ENCODE measurements at places on chromosomes 1 and 21.

DNA sequence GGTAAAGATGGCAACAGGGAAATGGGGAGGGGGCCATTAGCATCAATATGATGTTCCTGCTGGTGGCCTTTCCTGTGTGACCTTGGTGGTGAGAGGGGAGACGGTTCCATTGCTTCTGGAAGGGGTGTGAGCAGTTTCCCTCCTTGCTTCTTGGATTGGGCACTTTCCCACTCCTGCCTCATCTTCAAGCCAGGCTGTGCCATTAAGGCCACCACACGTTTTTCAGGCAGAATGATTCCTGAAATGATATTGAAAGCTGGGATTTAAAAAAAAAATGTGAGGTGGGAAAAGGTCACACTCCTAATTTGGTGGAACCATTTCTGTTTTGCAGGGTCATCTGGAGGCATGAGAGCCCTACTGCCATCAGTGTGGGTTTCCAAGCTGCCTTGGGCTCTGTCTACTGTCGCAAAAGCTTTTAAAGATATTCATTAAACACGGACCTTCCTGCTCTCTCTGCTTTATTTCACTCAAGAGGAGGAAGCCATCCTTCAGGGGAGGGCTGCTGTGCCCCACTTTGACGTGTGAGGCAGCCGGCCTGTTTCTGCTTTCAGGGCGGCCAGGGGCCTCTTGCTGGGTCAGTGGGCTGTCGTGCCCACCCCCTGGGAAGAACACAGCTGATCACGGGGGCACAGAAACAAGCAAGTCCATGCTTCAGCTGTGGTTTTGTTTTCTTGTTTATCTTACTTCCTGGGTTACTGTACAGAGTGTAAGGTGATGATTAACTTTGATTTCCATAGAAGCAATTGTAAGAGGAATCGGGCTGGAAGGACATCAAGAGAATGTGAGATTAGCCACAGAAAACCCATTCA, 8.0 kb downstream of the RIIAD1 start:
- DNase-seq: no peak

DNA sequence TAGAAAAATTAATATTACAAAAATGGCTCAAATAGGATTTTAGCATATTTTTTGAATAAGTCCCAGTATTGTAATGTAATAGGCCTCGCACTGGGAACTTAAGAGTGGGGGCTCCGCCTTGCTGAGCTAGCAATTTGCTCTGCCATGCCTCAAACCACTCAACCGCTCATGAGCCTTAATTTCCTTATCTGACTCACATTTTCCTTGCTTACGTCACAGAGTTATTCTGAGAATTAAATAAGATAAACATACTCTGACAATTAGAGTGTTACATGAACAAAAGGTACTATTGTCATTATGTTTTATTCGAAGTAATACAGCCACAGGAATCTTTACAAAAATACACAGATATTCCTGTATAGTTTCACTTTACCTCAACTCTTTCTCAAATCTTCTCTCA, 108.1 kb downstream of the SLC44A5 start:
- DNase-seq: peak; percentile 68

DNA sequence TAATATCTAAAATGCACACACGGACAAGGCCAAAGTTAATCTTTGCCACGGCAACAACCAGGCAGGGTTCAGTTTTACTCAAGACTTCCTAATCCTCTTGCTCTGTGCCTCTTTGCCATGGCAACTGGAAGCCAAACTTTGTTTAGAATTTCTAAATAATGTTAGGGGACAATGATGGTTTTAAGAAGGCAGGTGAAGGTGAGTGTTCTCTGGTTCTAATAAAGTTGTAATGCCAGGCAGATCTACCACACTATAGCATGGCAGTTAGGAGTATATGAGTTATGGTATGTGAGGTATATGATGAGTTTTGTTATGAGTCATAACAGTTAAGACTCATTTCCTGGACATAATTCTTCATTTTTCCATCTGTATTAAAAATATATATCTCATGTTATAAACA, 2.7 kb downstream of the PTPRC start:
- DNase-seq: no peak

GRCh38 chr1:241808265-241808664, 39.7 kb upstream of the EXO1 start:
- DNase-seq: no peak

DNA sequence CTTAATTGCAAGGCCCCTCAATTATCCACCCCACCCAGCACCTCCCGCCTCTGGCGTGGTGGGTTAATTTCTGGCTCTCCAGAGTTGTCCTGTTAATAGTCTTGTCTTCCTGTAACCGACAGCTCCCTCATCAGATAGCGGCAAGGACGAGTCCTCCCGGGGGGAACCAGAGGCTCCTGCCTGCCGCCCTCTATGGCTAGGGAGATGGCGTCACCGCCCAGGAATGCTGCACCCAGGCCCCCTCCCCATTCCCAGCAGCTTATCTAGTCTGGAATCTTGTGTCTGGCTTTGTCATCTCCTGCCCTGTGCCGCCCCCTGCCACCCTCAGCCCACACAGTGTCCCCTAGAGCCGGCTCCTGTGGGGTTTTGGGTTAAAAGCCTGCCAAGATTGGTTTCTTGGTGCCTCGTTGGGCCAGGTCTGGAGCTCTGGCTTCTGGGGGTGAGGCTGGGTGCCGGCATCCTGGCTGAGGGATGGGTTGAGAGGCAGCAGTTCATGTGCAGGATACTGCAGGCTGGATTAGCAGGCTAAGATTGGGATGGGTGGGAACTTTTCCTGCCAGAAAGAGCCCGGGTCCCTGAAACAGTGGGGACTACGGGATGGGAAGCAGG, 48.8 kb downstream of the EDN2 start:
- no peak for DNase-seq

GRCh38 chr1:228321435-228321834, 85.2 kb downstream of the TRIM11 start:
- no peak for DNase-seq

GRCh38 chr1:11792106-11792505, 13.7 kb downstream of the MTHFR start:
- DNase-seq: no peak

GRCh38 chr1:44244986-44245385, 31.7 kb downstream of the DMAP1 start:
- no peak for DNase-seq

Data from fibroblast of pulmonary artery (primary cell).